ENCODE measurements at places on chromosomes 11 and 22. TPM values are rescaled to one million over a fixed set of nuclear protein-coding genes. Genes with fewer than 3 reads are reported as not detected.

OR4C3 gene
- not detected for total RNA-seq

PRODH gene
- total RNA-seq, result 3.6 TPM

TMEM132A gene
- 0.49 TPM for total RNA-seq

FJX1 gene
- 1.9 TPM for total RNA-seq

HPX gene
- total RNA-seq, result not detected

C22orf31 gene
- total RNA-seq, result not detected

RCOR2 gene
- total RNA-seq, result 0.83 TPM
